ENCODE measurements at places on chromosomes 6 and 20. TPM values are rescaled to one million over a fixed set of nuclear protein-coding genes. Genes with fewer than 3 reads are reported as not detected.
A peak's percentile ranks its signal among the peaks of the same experiment; 100 is the strongest.

GRCh38 chr20:47574616-47575364, 73.1 kb downstream of the NCOA3 start:
- no peak for DNase-seq
- no peaks in the 10 kb centered on the region for H3K27me3 ChIP-seq
- peaks cover 5% of the 10 kb centered on the region for H3K36me3 ChIP-seq
- H3K27ac ChIP-seq, result no peak overlapping the region
- no peak overlapping the region for H3K4me3 ChIP-seq

DNA sequence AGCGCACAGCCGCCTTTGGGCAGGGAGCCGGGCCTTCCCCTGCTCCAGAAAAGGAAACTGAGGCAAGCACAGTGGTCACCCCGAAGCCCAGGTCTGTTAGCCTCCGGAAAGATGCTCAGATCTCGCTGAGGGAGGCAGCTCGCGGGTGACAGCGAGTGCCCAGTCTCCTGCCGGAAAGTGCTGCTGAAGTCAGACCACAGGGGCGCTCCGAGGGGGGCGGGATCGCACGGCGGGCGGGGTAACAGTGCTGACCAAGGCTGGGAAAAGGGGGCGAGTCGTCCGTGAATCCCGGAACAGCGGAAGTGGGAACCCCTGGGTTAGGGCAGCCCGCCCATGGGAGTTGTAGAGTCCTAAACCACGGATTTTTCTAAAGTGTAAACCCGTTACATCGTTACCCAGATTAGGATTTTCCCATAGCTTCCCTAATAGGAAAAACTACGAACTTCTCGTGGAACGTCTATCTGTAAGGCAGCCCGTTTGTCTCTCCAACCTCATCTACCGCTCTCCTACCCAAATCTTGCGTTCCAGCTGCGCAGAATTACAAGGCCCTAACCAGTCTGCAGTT, 504 bp downstream of the VPS16 start:
- H3K4me3 ChIP-seq, result peak overlapping the region; percentile 86
- H3K36me3 ChIP-seq, result peaks cover 8% of the 10 kb centered on the region
- no peaks in the 10 kb centered on the region for H3K27me3 ChIP-seq
- DNase-seq, result no peak

DNA sequence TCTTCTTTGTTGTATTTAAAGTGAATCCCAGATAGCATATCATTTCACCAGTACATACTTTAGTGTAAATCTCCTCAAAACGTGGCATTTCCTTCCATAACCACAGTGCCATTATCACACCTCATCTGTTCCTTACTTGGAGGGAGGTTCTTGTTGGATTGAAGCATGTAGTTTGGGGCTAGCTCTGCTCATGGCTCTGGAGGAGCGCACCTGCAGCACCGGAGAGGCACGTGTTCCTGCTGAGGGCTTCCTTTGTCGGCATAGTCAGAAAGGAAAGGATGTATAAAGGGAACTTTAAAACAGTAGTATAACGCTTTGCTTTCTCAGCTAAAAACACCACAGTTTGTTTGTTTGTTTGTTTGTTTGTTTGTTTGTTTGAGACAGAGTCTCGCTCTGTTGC, 121.7 kb upstream of the TMEM181 start:
- no peak overlapping the region for H3K4me3 ChIP-seq
- peaks cover 3% of the 10 kb centered on the region for H3K4me1 ChIP-seq
- H3K27ac ChIP-seq, result no peak overlapping the region
- no peaks in the 10 kb centered on the region for H3K27me3 ChIP-seq

- peak overlapping the region; percentile 85 for H3K27ac ChIP-seq
- H3K36me3 ChIP-seq, result no peaks in the 10 kb centered on the region
- peaks cover 36% of the 10 kb centered on the region for H3K4me1 ChIP-seq
- DNase-seq, result no peak
Observed at GRCh38 chr6:13762611-13763441, 51.2 kb upstream of the RANBP9 start.

Gene COL9A1
- not detected for total RNA-seq

- H3K4me3 ChIP-seq, result no peak overlapping the region
- H3K27ac ChIP-seq, result peak overlapping the region; percentile 32
- no peaks in the 10 kb centered on the region for H3K4me1 ChIP-seq
- no peaks in the 10 kb centered on the region for H3K36me3 ChIP-seq
Observed at GRCh38 chr6:44779130-44779826, 391.8 kb downstream of the CDC5L start.

Gene CNR1
- total RNA-seq, result not detected

GRCh38 chr20:58001381-58001780, 227.1 kb downstream of the ANKRD60 start:
- H3K4me3 ChIP-seq, result no peak overlapping the region
- H3K4me1 ChIP-seq, result peaks cover 2% of the 10 kb centered on the region
- H3K36me3 ChIP-seq, result no peaks in the 10 kb centered on the region
- H3K27me3 ChIP-seq, result peaks cover 42% of the 10 kb centered on the region
- no peak for DNase-seq

Gene SOBP
- not detected for total RNA-seq

Gene PRSS35
- 0.17 TPM for total RNA-seq
